ENCODE measurements at places on chromosomes 11 and 22.

GRCh38 chr11:98559961-98560360 is 460.8 kb upstream of the CNTN5 start:
- DNase-seq, result no peak

DNA sequence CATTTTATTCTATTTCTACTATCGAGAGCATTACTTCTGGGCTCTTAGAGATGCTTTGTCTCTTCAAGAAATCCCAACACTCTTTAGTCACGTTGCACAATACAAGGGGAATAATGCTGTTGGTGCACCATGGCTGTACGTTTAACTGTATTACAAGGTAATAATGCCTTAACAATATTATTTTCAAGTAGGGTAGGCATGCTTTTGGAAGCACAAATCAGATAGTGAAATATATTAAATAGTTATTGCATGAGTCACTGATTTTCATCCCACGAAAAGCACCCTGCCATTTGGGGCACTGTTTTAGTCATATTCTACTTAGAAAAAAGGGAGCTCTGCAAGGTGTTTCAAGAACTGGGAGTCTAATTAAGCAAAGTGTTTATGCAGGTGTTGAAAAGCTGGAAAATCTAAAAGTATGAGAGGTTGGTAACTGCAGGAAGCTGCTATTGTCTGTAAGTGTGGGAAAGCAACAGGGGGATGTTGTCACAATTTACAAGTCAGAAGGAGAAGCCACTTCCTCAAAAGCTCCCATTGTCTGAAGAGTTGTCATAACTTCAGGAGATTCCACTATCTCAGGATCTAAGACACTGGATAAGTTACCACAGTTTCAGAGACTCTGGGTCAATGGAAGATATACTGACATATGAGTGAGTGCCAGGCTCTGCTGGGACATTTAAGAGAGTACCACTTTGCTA is 218.2 kb downstream of the JRKL start:
- no peak for DNase-seq

- DNase-seq, result no peak
These were observed 670.9 kb downstream of the BRD1 start for GRCh38 chr22:49156662-49157285.

GRCh38 chr11:108620958-108621772 is 27.6 kb upstream of the EXPH5 start:
- no peak for DNase-seq

DNA sequence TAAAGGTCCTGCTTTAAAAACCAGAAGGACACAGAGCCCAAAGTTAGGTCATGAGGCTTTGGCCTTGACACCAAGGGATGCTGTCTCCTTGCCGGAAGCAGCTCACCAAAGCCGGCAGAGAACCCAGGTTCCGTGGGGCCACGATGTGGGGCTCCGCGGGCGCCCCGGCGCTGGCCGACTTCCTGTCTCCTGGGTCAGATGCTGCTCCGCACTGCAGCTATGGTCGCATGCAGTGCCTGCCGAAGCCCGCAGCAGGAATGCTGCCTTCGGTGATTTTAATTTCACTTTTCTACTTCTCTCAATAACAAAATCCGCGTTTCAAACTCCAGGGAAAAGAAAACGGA is 454 bp upstream of the OTUB1 start:
- peak; percentile 69 for DNase-seq

DNA sequence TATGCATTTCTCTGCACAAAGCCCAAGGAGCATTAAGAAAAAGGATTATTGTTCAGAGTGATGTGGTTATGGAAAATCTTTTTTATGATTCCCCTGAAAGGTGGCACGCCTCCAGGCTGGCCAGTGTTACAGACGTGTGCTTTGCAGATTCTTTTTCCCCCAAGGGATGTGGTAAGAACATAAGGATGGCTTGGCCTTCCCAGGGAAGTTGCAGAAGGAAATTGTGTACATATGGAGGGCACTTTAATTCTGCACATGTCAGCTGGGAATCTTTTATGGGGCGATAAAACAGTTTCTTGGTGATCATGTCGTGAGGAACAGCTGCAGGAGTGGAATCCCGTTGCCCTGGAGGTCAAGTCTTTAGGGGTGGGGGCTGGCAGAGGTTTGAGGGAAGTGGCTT is 9.7 kb downstream of the SMARCB1 start:
- no peak for DNase-seq

GRCh38 chr11:12097219-12097618 is 13.2 kb upstream of the MICAL2 start:
- DNase-seq, result no peak

DNA sequence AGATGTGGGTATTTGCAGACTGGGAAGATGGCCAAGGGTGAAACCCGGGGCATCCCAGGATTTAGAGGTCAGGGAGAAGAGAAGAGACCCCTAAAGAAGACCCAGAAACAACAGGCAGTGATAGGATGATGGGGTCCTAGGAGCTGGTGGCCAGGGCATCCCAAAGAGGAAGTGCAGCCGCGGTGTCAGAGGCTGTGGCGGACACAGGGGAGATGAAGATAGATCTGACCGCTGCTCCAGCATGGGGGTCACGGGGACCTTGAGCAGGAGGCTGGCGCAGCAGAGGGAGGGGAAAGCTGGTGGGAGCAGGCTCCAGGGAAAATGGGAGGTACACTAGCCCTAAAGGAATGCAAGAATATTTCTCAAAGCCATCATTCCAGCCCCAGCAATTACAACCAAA is 47.3 kb downstream of the CTTN start:
- DNase-seq, result no peak

GRCh38 chr22:25081409-25081824 is 118.2 kb upstream of the CRYBB3 start:
- peak; percentile 45 for DNase-seq

DNA sequence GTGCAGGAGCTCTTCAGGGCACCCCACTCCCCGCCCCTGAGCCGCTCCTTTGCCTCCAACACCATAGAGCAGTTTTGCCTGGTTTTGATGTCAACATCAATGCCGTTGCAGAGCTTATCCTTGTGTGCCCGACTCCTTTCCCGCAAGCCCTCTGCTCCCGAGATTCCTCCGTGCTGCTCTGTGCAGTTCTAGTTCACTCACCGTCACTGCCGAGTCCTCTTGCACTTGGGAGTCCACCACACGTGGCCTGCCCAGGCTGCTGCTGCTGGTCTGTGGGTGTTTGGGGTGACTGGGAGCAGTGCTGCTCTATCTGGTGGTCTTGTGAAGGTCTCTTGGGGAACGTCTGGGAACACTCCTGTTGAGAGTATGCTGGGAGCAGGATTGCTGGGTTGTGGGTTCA is 63.8 kb upstream of the ANO1 start:
- DNase-seq, result no peak

All from activated T-cell treated with anti-CD3 and anti-CD28 coated beads for 48 hours (primary cell).